ENCODE measurements at places on chromosomes 7 and 10. TPM values are rescaled to one million over a fixed set of nuclear protein-coding genes. Genes with fewer than 3 reads are reported as not detected.

ACHE gene
- total RNA-seq, result 19.0 TPM

DNA sequence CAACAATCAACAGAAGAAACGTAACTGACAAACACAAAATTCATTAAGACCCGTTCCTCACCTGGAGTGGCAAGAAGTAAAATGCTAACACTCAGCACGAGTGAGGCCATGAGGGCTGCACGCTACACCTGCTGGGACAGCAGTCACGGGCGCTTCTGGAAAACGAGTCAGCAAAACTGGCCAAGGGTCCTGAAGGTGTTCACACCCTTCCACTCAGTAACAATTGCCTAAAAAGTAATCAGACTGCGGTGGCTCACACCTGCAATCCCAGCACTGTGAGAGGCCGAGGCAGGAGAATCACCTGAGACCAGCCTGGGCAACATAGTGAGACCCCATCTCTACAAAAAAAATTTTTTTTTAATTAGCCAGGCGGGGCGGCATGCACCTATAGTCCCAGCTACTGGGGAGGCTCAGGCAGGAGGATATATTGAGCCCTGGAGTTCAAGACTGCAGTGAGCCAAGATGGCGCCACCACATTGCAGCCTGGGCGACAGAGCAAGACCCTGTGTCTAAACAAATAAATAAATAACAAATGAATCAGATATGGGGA, 199.1 kb downstream of the MAD1L1 start:
- no peaks in the 10 kb centered on the region for H3K27me3 ChIP-seq
- no peaks in the 10 kb centered on the region for H3K36me3 ChIP-seq
- no peak overlapping the region for H3K4me3 ChIP-seq

- H3K4me3 ChIP-seq, result no peak overlapping the region
- DNase-seq, result no peak
- no peaks in the 10 kb centered on the region for H3K4me1 ChIP-seq
- no peaks in the 10 kb centered on the region for H3K36me3 ChIP-seq
These were observed 52.2 kb downstream of the CADPS2 start for GRCh38 chr7:122833888-122834570.

DNA sequence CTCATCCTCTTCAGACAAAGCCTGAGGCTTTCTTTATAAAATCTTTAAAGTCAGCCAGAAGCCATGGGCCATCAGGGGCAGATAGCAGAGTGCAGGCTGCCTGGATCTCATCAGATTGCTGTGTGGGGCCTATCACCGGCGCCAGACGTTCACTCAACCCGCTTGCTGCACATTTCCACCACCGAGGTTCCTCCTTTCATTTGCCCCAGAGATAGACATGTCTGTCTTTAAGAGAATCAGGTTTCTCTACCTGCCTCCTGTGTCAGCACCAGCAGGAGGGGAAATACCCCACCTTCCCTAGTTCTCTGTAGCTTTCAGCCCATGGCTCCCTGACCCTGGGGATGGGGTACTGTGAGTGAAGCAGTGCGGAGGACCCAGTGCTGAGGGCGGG, 22.0 kb downstream of the SLC18A2 start:
- H3K27ac ChIP-seq, result no peak overlapping the region
- no peaks in the 10 kb centered on the region for H3K4me1 ChIP-seq
- no peaks in the 10 kb centered on the region for H3K36me3 ChIP-seq

DNA sequence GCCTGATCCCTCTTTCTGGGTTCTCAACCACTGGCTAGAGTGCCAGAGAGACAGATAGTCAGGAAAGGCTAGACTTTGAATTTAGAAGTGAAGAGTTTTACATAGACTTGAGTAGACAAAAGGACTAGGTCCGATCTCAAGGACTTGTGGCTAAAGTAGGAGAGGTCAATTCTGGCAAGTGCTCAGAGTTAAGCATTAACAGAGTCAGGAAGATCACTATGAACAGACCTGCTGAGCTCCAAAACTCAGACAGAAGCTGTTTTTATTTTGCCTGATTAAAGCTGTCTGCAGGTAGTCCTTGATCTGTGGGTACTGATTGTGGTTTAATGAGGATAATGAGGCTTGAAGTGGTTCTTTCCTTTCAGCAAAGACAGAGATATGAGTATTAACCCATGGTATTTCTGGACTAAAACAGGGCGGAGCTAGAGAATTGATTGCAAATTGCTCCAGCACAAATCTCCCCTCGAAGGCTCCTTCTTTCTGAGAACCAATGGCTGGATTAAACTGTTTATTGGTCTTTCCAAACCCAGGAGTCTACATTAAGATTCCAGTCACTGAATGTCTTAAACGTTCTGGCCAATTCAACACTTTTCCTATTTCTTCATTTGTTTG, 423.2 kb downstream of the IPMK start:
- H3K4me3 ChIP-seq, result no peak overlapping the region
- H3K4me1 ChIP-seq, result no peaks in the 10 kb centered on the region
- H3K27me3 ChIP-seq, result no peaks in the 10 kb centered on the region
- no peak overlapping the region for H3K27ac ChIP-seq

DNA sequence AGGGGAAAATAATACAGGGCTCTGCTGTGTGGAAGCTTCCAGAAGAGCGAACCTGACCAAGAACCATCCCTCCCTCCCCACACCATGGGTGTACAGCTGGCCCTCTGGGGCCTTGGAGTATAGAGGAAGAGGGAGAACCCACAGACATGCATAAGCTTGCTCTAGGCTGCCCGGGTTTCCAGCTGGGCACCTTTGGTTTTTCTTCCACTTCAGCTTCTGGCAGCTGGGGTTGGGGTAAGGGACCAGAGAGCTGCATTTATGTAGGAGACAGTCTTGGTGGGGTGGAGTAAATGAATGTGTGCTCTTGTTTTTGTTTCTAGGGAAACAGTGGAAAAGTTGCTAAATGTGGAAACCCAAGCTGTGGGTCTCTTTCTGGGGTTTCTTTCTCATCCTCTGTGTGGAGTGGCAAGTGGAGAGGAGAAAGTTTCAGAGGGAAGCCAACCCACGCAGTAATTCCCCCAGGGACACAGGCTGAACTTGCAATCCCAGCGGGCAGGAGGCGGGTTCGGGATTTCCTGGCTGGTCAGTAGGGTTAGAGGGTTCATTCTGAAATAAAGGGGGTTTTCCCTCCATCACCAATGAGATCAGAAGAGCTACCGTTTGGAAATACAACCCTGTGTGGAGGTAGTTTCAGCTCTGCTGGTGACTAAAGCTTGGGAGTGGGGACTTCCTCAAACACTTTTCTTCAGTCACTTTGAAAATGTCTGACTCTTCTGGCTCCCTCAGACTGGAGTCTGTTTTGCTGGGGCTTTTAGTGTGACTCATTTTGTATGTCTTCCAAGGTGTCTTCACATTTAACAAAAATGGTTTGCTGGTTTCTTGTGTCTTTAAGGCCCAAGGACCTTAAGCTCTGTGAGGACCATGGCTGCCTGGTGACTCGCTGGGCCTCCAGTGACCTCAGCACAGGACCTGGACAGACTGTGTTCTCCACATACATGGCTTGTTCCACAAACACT, 22.2 kb upstream of the SRGN start:
- no peaks in the 10 kb centered on the region for H3K36me3 ChIP-seq
- no peak overlapping the region for H3K27ac ChIP-seq
- H3K27me3 ChIP-seq, result no peaks in the 10 kb centered on the region

DNA sequence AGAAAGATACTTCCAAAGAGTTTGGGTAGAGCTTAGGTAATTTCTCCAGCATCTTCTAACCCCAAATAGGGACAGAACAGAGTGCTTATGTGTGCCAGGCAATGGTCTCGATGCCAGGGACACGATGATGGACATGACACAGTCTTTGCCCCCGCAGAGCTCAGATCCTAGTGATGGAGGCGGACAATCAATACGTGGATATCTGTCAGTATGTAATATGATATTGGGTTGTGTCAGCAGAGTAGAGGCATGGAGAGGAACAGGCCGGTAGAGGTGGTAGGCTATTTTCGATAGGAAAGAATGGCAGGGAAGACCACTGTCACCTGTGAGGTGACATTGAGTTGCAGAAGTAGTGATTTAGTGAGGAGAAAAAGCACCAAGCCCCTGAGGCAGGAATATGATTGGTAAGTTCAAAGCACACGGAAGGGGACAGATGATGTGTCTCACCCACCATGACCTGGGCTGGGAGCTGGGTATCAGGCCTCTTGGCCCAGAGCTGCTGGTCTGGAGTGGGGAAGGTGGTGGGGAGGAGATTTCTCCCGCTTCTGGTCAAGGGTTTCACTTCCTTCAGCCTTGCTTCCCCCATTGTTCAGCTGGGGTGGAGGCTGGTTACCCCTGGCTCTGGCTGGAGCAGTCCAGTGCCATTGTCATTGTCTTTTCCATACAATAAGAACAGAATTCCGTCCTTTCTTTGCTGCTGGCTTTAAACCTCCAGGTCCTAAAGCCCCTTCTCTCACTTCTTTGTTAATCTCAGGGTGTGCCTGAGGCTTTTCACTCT, 36.0 kb upstream of the SRGN start:
- H3K36me3 ChIP-seq, result no peaks in the 10 kb centered on the region
- H3K4me1 ChIP-seq, result no peaks in the 10 kb centered on the region
- DNase-seq, result no peak
- H3K27ac ChIP-seq, result no peak overlapping the region
